ENCODE measurements at places on chromosomes 12 and 14.

DNA sequence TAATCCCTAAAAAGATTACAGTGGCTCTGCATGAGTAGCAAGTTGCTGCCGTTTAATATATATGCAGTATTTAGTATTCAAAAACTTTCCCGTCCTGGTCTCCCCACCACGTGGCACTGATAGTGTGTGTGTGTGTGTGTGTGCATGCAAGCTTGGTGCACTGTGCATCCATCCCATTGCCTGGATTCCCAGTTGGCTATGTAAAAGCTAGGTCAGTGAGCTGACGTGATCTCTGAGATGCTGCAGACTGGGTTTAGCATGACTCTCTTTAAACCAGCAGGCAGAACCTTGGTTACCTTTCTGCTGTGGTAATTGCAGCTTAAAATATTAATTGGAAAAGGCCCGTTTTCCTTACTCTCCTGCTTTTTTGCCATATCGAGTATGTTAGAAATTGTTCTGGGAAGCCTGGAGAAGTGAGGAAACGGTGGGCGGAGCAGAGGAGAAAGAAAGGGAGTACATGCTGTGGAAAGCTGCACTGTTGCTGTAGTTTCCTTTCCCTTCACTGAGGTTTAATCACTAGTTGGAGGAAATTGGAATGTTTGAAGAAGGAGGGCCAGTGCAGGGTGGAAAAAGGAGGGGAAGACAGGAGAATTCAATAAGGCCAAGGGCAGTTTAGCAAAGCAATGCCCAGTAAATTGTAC lies 4.0 kb upstream of the CNTN1 start:
- DNase-seq, result no peak

DNA sequence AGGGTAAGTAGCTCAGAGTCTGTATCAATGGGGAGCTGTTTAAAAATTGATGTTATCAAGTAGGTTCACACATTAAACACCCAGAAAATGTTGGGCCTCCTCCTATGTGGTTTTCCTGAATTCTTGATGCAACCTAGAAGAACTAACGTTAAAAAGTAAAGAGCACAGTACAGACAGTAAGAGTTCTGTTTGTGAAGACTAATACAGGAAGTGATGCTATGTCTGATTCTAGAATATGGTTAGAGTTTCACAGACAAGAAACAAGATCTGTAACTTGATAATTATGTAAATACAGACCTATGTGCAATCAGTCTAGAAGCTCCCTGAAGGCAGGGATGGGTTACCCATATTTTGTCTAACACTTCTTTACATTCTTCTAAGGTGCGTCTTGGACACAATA lies 214.9 kb upstream of the BTG1 start:
- no peak for DNase-seq

GRCh38 chr12:43766291-43766690 lies 7.5 kb downstream of the IRAK4 start:
- no peak for DNase-seq

GRCh38 chr14:23237772-23238594 lies at the start of gene RNF212B:
RNF212B (plus strand) TSS chr14:23237936; CDS start chr14:23240346, 2,410 bp downstream.
- peak; percentile 56 for DNase-seq

DNA sequence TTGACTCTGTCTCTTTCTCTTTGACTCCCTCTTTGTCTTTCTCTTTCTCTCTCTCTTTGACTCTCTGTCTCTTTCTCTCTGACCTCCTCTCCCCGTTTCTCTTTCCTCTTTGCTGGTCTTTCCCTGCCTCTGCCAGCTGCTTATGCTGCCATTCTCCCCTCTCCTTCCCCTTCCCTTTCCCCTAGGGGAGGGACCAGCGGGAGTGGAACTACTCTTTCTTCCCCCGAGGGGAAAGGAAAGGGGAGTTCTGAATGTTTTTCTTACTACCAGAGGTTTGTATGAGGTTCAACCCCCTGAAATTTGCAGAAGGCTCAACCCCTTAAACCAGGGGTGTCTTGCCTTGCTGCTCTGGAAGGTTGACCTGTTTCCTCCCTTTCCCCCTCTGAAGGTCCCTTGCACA lies 24.7 kb upstream of the RNASE1 start:
- no peak for DNase-seq

DNA sequence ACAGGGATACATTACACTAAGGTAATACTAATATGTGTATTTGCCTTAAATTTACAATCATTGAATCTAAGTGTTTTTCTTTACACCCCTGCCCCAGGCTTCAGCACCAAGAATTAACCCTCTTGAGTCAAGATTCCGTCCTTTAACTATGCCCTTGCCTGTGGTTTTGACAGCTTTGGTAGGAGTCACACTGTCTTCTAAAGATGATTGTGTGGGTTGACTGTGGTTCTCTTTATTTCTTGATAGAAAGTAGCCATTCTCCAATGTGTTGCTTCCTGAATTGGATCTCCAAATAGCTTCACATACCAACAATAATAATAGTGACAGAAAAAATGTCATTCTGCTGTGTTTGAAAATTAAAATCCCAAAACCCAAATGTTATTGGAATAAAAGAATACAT lies 3.6 kb downstream of the CLEC7A start:
- no peak for DNase-seq

DNA sequence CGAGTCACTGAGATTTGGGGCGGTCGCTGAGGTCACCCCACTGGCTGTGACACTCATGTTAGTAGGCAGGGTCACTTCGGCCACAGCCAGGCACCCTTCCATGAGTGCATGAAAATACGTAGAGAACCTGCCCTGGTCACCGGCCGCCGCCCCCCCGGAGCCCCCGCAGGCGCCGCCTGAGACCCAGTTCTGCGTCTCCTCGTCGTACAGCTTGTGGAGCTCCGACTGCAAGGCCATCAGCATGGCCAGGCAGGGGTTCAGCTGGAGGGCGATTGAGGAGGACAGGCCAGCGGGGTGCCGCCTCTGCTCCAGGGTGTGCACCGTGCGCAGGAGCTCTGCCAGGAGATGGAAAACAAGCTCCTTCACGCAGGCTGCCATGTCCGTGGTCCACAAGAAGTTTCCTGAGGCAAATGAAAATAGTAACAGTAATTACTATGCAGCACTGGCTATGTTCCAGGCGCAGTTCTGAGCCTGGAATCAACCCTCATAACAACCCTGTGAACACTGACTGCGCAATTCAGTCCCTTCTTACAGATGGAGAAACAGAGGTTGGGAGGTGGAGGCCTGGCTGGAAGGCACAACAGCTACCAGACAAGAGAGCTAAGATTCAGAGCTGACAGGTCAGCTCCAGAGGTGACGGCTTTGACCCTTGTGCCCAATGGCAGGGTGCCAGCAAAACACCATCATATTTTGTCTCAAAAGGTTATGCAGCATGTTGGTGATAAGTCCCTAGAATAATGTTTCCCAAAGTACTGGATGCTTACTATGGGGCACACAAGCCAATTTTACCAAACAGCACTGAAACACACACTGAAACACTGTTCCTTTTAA lies 59.9 kb downstream of the TRAFD1 start:
- no peak for DNase-seq

DNA sequence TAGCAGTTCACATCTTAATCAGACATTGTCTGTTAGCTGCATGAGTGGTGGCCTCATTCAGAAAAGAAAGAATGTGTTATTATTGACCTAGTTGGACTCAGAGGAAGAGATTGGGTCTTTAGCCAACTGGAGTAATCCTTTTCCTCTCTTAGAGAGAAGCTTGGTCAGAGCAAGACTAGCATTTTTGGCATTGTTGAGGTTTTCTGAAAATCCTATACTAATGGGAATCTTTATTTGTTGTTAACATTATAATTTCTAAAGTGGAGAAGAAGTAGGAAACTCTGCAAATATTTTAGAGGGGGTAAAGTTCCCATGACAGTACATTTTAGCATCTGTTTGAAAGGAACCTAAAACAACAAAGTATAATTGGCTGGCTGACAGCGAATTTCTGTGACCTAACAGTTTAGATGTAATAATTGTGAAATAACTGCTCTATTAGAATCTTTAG lies 9.7 kb downstream of the TOX4 start:
- no peak for DNase-seq

DNA sequence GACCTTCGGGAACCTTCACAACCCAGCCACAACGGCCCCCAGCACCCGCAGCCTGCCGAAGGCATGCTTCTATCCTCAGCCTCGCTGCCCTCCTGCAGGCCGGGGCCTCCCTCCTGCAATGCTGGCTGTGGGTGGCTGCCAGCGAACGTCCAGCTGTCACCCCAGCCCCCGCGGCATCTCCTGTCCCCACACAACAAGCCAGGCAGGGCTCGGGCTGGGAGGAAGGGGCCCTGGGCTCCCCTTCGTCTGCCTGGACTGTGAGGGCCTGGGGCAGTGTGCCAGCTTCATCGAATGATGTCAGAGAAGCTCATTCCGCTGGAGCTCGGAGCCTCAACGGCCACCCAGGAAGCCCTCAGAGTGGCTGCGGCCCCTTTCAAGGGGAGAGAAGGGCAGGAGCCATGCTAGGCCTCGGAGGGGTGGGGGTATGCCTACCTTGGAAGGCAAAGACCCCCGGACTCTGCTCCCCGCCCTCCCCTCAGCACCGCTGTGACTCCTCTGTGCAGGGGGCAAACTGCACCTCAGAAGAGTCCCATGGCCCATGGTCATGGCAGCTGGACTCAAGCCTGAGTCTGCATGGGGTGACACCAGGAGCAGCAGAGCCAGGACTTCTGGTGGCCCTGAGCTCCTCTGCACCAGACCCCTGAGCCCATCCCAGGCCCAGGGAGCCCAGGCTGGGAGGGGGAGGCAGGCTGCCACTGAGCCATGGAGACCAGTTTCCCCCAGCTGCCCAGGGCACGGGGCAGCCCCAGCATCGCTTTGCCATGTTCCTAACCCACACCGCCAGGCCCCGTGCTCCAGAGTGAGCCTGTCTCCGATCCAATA lies 24.7 kb upstream of the C14orf180 start:
- DNase-seq, result no peak

DNA sequence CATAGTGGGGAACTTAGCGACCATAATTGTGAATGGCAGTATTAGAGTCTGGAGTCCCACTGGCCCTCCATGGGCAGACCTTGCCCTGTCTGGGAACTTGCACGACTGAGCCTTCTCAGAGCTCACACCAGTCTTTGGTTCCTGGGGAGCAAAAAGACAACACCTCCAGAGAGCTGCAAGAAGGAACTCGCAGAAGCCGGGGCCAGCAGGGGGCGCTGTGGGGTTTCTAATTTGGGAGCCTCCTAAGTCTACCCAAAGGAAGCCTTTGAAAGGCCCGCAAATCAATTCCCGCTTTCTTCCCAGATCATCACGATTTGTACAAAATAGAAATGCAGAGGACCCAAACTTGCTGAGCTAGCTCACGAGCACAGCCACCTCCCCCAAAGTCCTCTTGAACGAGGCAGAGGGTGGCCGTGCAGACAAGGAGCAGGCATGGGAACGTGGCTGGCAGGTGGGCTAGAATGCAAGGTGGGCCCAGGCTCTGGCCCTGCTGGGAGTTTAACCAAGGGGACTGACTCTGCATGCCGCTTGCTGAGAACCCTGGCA lies 46.3 kb upstream of the FBXO21 start:
- peak; percentile 50 for DNase-seq

DNA sequence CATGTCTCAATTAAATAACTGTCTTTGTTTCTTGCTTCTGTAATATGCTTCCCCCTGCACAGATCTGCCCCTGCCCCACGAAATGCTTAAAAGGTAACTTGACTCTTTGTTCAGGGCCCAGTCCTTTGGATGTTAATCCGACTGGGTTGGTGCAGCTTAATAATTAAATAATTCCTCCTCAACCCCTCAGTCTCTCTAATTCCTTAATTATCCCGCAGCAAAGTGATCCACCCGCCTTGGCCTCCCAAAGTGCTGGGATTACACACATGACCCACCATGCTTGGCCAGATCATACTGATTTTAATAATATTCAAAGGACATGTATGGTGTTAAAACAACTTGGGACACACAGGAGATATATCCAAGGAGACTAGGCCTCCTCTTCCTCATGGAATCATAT lies 18.2 kb upstream of the ANAPC7 start:
- no peak for DNase-seq
